ENCODE measurements at places on chromosomes 11 and 22.
A peak's percentile ranks its signal among the peaks of the same experiment; 100 is the strongest.

- peak; percentile 73 for DNase-seq
These were observed 2.2 kb downstream of the CALCA start for GRCh38 chr11:14969901-14970323.

GRCh38 chr11:128219731-128220120, 367.6 kb downstream of the ETS1 start:
- DNase-seq: no peak

DNA sequence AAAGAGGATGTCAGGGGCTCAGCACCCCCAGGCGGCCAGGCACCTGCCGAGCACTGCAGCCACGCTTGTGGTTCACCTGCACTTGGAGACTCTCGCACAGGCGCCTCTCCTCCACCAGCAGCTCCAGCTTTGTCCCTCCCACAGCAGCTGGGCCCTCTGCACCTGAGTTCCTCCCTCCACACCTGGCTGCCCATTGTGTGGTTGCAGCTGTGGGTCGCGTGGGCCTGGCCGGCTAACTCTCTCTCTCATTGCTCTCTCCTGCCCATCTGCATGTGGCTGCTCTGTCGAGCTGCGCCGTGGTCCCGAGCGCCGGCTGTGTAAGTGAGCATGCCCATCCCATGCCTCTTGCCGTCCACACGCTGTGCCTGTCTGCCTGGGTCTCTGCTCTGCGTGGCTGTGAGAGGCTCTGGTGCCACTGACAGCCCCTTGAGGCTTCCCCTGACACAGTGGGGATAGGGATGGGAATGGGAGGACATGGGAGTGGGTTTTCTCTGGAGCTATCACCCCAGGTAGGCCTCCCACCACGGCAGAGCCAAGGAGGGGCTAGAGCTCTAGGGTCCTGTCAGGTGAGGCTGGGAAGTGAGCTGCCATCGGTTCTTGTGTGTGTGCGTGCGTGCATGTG, 8.5 kb upstream of the ACR start:
- DNase-seq: no peak

DNA sequence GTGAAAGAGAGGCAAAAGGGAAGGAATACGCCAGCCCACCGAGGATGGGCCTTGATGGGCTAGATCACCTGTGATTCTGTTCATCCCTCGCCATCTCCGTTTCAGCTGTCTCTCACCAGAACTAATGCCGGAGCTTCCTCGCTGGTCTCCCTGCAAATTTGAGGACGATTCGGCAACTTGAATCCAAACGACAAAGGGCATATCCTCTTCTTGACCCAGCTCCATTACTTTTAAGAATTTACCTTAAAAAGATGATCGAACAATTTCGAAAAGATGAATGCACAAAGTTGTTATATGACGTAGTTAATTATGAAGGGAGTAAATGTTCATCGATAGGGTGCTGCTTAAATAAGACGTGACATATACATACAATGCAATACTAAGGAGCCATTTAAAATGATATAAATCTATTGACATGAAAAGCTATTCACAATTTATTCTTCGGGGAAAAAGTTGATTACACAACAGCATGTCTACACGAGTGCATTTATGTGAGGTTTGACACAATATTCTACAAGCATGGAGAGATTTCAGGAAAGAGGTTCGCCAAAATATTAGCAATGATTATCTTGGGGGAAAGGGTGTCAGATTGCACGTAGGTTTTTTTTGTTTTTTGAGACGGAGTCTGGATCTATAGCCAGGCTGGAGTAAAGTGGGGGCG, 937 bp upstream of the FAM168A start:
- DNase-seq: no peak

- no peak for DNase-seq
These were observed 16.4 kb downstream of the MTMR2 start for GRCh38 chr11:95907476-95907875.

GRCh38 chr11:79200398-79201070, 240.3 kb downstream of the TENM4 start:
- DNase-seq: no peak

DNA sequence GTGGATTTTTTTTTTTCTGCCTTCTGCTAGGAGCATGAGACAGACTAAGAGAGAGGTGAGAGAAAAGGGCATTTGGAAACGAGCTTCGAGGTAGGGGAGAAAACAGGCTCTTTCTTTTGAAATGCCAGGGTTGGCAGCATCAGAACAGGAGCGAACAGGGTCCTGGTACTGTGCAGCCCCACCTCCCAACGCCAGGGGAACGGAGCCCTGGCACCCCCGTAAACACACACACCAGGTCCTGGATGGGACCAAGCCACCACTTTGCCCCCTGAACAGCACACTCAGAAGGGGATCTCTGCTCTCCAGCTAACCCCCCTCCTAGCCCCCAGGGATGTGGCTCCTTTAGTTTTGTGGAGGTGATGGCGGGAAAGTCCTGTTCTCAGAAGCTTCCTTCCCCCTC, 127.1 kb downstream of the CTTN start:
- no peak for DNase-seq

DNA sequence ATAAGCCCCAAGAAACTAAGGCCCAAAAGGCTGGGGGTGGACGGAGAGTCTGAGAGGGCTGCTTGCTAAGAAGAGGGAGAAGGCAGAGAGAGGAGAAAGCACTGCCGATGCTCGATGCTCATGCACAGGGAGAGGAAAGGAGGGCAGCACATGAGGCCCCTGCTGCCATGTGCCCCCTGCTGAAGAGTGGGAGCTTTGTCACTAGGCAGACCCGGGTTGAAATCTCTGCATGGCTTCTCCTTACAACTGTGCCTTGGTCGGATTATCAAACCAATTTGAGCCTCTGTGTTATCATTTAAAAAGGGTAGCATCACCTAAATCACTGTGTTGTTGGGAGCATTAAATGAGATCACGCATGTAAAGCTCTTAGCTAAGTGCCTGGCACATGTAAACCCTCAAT, 330.5 kb downstream of the NXPE2 start:
- no peak for DNase-seq

- DNase-seq: peak; percentile 93
These were observed 13.1 kb upstream of the TCF20 start for GRCh38 chr22:42283278-42284201.

GRCh38 chr22:45910928-45911467, 66.0 kb downstream of the WNT7B start:
- DNase-seq: no peak

GRCh38 chr22:46934746-46935491, 172.5 kb downstream of the TBC1D22A start:
- DNase-seq: no peak

- DNase-seq: no peak
These were observed 27.9 kb downstream of the MB start for GRCh38 chr22:35589071-35589755.

GRCh38 chr11:123702139-123702538, 39.3 kb downstream of the ZNF202 start:
- peak; percentile 20 for DNase-seq

GRCh38 chr11:45927684-45928413, 5.4 kb downstream of the LARGE2 start:
- no peak for DNase-seq

GRCh38 chr11:67464411-67465188, 4.5 kb downstream of the TMEM134 start:
- DNase-seq: peak; percentile 89

DNA sequence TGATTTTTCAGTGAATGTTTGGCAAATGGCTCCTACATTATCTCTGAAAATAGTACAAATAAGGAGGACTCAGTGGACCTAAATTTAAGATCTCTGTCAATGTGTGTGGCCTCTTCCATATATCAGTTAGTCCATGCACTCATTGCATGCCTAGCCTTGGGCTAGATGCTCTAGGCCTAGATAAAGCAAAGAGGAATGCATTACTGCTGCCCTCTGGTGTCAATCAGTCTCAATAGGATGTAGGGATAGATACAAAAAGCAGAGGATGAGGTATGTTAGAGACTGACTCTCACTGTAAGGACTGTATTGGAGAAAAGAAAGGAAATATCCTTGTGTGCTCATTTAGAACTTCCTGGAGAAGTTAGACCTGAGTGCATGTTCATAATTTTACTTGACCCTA, 42.0 kb downstream of the MS4A2 start:
- peak; percentile 88 for DNase-seq

DNA sequence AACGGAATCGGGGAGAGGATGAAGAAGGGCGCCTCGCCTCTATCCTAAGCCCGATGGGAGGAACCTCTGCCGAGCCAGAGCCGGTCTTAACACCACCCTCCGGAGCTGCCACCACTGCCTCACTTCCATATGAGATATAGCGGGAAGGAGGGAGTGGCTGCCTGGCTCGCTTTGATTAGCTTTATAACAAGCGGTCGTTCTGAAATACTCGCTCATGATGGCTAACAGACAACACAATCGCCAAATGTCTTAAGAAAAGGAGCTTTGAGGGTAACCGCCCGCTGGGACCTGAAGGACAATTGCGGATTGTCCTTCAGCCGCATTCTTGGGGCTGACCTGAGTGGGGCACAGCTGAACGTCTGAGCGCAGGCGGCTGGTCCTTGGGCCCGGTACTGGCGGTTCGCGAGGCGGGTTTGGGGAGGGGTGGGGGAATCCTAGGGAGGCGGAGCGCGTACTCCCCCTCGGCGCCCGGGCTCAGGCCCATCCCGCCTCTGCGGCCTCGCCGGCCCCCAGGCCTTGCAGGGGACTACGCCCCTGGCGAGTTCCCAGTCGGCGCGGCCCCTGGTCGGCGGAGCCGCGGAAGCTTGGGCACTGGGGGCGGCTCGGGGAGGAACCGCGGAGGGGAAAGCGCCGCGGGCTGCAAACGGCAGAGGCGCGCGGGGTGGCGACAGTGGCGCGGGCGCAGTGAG, at the start of gene PLAAT5:
Gene PLAAT5 (minus strand): TSS at position 617 of the 689 bp plus-strand sequence. CDS start 133 bp downstream, at position 484.
- DNase-seq: peak; percentile 82

DNA sequence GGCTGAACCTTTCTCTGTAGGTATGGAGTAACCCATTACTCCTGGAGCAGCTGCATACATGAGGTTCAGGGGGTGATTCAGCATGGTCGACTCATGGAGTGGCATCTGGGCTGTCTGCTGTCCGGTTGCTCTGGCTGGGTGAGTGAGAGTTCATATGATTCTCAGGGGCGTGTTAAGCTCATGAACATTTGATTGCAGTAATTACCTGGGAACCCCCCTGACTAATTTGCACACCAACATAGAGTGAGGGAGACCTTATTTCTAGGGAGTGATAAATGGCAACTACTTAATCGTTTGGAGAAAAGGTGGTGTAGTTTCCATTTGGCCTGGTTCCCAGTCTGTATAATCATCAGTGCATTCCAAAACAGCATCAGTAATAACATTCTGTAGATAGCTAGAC, 661.9 kb downstream of the ETS1 start:
- DNase-seq: no peak

DNA sequence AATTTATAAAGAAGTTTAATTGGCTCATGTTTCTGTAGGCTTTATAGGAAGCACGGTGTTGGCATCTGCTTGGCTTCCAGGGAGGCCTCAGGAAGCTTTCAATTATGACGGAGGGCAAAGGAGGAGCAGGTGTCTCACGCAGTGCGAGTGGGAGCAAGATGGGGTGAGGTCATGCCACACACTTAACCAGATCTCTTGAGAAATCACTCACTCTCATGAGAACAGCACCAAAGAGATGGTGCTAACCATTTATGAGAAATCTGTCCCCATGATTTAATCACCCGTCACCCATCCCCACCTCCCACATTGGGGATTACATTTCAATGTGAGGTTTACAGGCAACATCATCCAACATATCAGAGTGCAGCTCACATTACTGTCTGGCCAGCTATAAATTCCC, 103.5 kb downstream of the ARHGAP8 start:
- no peak for DNase-seq

DNA sequence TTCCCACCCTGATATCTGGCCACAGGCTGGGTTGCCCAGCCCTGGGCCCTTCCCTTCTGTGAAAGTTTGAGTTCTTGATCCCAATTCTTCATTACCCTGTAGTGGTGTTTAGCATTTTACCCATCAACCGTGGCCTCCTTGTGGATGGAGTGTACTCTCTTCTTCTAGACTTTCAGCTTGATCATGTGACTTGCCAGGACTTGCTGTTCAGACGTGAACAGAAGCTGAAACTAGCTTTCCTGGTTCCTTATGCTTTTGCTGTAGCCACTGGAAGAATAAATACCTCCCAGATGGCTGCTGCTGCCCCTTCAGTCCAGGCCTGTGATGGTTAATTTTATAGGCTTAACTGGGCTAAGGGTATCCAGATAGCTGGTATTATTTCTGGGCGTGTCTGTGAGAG, 32.7 kb upstream of the DAGLA start:
- no peak for DNase-seq

- DNase-seq: no peak
These were observed 25.3 kb upstream of the SESN3 start for GRCh38 chr11:95256321-95256779.

- DNase-seq: no peak
These were observed 12.0 kb upstream of the DENND5A start for GRCh38 chr11:9277176-9277575.

- DNase-seq: peak; percentile 83
These were observed at the start of gene TIRAP for GRCh38 chr11:126282736-126283591. Gene TIRAP (plus strand): TSS chr11:126283093. CDS start chr11:126290895, 7,802 bp downstream.

- DNase-seq: no peak
These were observed 8.1 kb downstream of the WNT7B start for GRCh38 chr22:45968751-45969413.

GRCh38 chr11:40095446-40095845, 1364.0 kb downstream of the LRRC4C start:
- DNase-seq: no peak

- no peak for DNase-seq
These were observed 38.0 kb upstream of the CD82 start for GRCh38 chr11:44527476-44527875.

DNA sequence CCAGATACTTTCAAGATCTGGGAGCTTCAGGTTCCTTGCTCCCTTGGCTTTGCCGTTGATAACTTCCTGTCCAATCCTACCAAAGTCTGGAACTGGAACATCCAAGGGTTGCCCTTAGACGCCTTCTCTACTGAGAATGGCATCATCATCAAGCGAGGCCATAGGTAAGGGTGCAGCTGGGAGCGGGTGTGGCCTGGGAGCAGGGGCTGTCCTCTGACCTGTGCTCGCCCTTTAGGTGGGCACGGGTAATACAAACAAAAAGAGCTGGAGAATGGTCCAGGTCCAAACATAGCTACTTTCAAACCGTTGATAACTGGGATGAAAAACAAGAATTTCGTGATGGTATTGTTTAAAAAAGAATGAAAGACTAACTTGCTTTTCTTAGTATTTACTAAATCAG, 25.0 kb downstream of the CASP12 start:
- no peak for DNase-seq

DNA sequence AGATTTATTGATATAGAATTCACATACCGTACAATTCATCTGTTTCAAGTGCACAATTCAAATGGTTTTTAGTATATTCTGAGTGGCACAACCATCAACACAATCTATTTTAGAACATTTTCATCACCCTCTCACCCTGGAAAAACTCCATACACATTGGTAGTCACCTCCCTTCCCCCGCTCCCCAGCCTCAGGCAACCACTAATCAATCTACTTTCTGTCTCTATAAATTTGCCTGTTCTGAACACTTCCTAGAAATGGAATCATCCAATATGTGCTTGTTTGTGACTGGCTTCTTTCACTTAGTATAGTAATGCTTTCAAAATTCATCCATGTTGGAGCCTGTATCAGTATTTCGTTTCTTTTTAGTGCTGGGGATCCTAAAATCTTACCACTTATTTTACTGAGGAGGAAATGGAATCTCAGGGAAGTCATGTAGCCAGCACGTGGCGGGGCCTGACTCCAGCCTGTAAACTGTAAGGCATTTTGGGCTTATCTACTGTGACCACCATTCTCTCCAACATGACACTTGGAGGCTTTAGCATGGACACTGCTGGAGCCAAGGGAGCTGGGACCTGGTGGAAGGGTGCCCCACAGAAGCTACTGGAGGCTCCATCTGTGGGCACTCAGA, 905 bp upstream of the UCP3 start:
- no peak for DNase-seq

GRCh38 chr11:10674440-10674855, 19.1 kb downstream of the IRAG1 start:
- no peak for DNase-seq

GRCh38 chr11:65505466-65506289, 6.8 kb downstream of the MALAT1 start:
- DNase-seq: peak; percentile 71

Data from eye (tissue), 1 donor.